ENCODE measurements at places on chromosomes 4 and X.
A peak's percentile ranks its signal among the peaks of the same experiment; 100 is the strongest.

- DNase-seq = no peak
Measured at GRCh38 chr4:53003959-53004358, 141.8 kb downstream of the RASL11B start.

- DNase-seq = no peak
Measured at GRCh38 chr4:81498046-81498445, 26.3 kb upstream of the RASGEF1B start.

GRCh38 chrX:13658602-13659001 lies 5.7 kb downstream of the TCEANC start:
- DNase-seq = peak; percentile 53

- peak; percentile 25 for DNase-seq
Measured at GRCh38 chrX:112678831-112679230, 907 bp downstream of the LHFPL1 start.

DNA sequence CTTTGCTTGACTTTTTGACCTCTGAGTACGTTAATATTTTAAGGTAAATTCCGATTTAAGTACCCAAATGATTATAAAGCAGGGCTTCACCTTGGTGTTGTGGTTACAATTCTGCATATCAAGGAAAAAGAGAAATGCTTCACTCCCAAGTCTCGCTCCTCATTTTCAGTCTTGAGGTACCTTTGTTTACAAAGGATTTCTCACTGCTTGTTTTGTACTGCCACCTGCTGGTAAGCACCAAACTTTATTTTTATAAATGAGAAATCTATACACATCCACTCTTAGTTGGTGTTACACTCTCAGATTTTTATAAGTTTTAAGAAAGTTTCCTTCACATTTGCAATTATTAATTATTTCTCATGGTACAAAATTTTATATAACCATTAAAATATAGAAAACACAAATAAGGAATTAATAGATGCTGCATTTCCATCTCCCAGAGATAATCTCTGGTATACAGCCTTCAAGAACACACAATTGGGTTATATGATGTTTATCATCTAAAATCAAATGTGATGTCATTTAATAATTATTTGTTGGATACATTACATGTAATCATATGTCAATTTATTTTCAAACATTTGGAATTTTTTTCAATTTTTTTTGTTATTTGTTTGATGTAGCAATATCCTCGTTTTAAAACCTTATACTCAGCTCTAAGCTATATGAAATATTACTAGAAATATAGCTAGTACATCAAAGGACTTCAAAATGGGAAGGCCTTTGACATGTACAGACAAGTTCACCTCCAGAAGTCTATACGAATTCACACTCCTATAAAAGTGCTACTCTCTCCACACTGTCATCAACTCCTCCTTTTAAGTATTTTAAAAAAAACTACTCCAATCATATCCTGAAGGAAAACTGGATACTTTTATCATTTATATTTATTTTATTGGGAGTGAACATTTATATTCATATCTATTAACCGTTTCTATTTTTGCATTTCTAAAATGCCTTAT lies 179.9 kb downstream of the KCNIP4 start:
- peak; percentile 31 for DNase-seq

Measured in MV-4-11 (cell line).